Frontal cortex (tissue), 4 donors: ENCODE measurements at places on chromosomes 12 and 14.

GRCh38 chr12:89486264-89486663 is 38.3 kb downstream of the GALNT4 start:
- no peak for DNase-seq

GRCh38 chr12:24039113-24039525 is 89.6 kb upstream of the SOX5 start:
- no peak for DNase-seq

DNA sequence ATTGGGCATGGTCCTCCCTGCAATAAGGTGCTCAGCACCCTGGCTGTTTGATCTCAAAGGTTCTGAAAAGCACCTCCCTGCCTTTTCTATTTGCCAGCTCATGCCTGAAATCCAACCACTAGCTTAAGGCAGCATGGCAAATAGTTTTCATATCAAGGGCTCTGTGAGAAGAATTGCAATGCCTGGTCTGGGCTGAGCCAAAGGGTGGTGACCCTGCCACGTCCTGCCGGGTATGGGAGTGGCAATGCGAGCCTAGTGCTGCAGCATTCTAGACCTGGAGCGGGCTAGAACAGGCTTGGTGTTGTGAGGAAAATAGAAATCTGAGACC is 2.3 kb upstream of the SCNN1A start:
- DNase-seq, result no peak

- DNase-seq, result no peak
These were observed 6.2 kb downstream of the COA8 start for GRCh38 chr14:103568952-103569351.

- DNase-seq, result no peak
These were observed 20.0 kb upstream of the HHIPL1 start for GRCh38 chr14:99624971-99625370.

- DNase-seq, result no peak
These were observed 16.9 kb upstream of the FAM222A start for GRCh38 chr12:109696485-109697269.

- no peak for DNase-seq
These were observed 70.9 kb upstream of the PPP4R3A start for GRCh38 chr14:91580876-91581577.

DNA sequence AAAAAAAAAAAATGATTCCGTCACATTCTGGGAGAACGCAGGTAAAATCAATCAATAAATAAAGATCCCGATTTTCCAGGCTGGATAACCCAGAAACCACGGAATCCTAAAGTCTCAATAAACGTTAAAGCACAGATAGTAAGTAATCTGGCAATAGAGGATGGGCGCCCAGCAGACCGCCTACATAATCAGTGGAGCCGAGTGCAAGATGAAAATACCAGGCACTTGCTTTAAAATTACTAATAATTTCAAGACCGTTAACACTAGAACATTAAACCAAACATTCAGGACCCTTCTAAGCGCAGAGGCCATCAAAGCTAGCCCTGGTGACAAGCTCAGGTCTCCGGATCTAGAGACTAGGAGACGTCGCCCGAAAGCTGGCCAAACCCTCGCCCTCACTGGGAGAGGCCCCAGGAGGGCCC is 1.2 kb upstream of the DCAF11 start:
- no peak for DNase-seq

GRCh38 chr12:96901175-96901574 is 5.9 kb upstream of the NEDD1 start:
- DNase-seq, result no peak

GRCh38 chr12:123160801-123161487 is 10.1 kb upstream of the PITPNM2 start:
- DNase-seq, result no peak

DNA sequence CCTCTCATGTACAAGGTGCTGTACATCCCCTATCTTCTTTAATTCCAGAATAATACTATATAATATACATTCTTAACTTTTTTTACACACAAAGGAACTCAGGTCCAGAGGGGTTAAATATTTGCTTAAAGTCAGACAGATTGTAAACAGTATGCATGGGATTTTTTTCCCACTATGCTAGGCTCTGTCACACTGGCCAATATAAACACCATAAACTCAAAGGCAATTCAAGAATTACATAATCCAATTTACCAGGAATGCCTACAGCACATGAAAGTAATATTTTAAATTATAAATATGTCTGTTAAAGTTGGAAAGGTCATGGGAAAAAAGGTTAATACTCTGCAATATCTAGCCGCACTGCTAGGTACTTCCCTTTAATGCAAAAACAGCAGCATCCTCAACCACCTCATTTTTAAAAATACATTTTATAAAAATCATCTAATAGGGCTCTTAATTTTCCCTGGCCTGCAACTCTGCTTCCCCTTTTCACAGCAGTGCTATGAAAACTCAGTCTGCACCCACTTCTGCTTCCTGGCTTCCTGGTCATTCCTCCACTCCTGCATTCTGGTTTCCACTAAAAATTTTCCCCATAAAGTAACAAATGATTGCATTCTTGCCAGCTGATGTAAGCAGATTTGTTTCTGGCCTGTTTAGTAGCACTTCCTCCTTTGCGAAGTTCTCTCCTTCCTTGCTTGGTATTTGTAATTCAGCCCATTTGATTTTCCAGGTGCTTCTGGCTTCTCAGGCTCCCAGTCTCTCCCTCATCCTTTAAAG is 128.1 kb downstream of the ITPR2 start:
- no peak for DNase-seq

GRCh38 chr12:104604070-104604994 is 147.6 kb downstream of the CHST11 start:
- DNase-seq, result no peak

DNA sequence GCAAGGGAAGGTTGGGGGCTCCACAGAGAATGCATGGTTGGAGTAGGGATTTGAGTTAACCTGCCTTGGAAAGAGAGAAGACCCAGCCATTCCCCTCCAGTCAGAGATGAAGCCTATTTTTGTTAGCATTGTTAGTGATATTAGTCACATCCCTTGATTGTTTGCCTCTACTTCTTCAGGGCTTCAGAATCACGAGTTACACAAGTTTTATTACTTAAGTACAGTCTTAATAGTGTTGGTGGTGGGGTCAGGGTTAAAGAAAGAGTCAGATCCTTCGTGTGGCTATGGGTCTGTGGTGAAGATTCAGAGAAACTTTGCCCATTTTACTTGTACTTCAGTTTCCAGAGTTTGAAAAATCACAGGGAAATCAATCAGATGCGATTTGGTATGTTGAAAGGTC is 363.1 kb downstream of the LRIG3 start:
- DNase-seq, result no peak

- no peak for DNase-seq
These were observed 32.1 kb downstream of the BAZ1A start for GRCh38 chr14:34843011-34843554.

DNA sequence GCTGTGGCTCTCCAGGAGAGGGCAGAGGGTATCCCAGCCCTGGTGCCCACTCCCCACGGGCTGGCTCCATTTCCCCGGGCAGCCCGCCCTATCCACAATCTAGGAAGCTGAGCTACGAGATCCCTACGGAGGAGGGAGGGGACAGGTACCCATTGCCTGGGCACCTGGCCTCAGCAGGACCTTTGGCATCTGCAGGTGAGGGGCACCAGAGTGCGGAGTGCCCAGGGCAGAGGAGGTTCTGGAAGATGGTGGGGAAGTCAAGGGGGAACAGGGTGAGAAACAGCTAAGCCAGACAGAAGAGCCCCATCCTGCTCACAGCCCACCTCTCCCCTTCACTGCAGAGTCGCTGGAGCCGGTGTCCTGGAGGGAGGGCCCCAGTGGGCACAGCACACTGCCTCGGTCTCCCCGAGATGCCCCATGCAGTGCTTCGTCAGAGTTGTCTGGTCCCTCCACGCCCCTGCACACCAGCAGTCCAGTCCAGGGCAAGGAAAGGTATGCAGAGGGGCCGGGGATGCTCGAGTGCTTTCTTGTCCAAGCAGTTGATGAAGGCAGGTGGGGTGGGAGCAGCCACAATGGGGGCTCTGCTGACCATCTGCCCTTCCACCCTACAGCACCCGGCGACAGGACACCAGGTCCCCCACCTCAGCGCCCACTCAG is 10.3 kb downstream of the TNS2 start:
- no peak for DNase-seq

GRCh38 chr12:64566831-64567517 is 43.3 kb upstream of the RASSF3 start:
- no peak for DNase-seq

- DNase-seq, result no peak
These were observed 1094.4 kb downstream of the BCL11B start for GRCh38 chr14:98177551-98177950.
